NCI-H1930 (cell line): ENCODE measurements at places on chromosomes 16 and 17.
A peak's percentile ranks its signal among the peaks of the same experiment; 100 is the strongest.

DNA sequence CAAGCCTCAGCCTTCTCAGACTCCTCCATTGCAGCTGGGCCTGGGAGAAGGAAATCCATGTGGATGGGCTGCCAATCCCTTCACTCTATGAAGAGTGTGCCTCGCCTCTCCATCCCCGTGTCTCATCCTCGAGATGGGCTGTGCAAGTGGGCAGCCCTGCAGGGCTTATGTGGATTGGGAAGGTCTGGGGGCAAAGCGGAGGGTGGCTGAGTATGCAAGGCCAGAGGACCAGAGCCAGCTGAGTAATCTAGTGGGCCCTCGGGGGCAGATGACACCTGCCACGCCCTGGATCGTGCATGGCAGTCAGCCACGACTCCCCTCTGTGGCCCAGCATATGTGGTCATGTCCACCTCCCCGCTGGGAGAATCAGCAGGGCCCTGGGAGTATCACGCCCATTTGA is 78.9 kb downstream of the IRX5 start:
- DNase-seq, result no peak

DNA sequence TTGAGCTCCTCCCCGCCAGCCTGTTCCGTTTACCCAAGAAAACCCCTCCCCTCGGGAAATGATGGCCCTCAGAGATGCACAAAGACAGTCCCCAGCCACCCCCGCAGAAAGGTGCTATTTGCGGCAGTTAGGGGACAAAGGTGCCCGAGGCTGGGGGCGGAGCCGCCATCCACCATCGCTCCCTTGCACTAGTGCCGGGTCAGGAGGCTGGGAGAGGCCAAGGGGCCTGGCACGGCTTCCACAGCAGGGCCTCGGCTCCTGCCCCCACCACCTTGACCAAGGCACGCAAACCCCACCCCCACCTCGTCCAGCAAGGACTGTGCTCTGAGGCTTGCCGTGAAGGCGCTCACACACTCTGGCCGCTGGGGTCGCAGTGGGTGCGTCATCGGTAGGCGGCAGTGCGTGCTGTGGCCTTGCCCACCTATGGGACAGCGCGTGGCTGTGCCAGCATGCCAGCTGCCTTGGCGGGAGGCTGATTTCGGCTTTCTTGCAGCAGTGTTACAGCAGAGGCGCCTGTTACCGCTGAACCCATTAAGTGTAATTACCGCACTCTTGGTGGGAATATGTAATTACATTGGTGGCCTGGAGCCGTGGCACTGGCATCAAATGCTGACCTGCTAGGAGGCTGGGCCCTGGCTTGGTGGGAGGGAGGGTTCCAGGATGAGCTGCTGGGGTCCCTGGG is 31.8 kb downstream of the TPSG1 start:
- DNase-seq, result peak; percentile 84

GRCh38 chr17:34242587-34243363 is 12.3 kb upstream of the CCL2 start:
- DNase-seq, result no peak

DNA sequence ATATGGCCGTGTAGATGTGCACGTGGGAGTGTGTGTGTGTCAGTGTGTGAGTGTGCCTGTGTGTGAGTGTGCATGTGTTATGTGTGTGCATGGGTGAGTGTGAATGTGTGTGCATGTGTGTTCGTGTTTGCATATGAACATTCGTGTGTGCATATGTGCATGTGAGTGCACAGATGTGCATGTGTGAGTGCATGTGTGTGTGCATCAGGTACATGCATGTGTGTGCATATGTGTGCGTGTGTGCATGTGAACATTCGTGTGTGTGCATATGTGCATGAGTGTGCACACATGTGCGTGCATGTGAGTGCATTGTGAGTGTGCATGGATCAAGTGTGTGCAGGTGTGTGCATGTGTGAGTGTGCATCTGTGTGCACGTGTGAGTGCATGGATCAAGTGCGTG is 2.5 kb upstream of the TPSAB1 start:
- no peak for DNase-seq

- DNase-seq, result no peak
Measured at GRCh38 chr16:12021578-12022253, 45.2 kb downstream of the SNX29 start.

GRCh38 chr16:86075488-86075785 is 176.5 kb downstream of the IRF8 start:
- DNase-seq, result no peak

DNA sequence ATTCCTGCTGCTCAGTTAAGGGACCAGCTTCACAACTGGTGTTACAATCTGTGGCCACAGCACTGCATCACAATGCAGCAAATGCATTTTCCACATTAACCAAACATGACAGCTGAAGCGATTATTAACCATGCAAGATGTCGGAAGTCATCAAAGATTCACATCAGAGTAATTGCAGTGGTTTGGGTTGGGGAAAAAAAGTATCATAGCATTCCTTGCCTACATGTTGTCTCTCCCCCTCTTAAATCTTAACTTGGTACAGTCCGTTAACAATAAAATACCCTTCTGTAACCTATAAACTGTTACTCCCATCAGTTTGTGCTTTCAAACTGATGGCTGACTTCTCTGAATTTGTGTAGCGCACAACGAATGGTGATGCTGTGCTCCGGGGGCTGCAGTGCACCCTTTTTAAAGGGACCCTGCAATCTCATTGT is 51.6 kb downstream of the NUP93 start:
- DNase-seq, result no peak

DNA sequence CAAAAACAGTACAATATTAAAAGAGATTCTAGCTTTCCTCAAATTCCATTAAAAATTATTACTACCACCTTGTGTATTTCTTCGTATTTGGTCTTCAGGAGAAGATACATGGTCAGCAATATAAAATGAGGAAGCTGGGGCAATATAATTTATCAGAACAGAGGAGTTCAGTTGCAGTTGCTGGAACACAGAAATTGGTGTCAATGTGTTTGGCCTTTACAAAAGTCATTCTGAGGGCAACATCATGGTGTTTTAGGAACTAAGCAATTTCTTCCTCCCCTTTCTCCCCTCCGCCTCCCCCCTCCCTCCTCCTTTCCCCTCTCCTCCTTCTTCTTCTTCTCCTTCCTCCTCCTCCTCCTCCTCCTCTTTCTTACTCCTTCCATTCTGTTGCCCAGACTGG is 102.1 kb downstream of the YPEL2 start:
- DNase-seq, result no peak

DNA sequence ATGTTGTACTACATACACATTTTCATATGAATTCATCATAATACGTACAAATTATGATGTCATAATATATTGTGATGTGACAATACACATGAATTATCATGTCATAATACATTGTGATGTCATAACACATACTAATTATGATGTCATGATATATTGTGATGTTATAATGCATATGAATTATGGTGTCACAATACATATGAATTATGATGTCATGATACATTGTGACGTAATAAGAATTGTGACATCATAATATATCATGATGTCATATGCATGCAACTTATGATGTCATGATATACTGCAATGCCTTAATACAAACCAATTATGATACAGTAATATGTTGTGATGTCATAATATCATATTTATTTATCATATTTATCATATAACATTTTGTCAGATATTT is 2074.3 kb downstream of the TP53TG3F start:
- no peak for DNase-seq

DNA sequence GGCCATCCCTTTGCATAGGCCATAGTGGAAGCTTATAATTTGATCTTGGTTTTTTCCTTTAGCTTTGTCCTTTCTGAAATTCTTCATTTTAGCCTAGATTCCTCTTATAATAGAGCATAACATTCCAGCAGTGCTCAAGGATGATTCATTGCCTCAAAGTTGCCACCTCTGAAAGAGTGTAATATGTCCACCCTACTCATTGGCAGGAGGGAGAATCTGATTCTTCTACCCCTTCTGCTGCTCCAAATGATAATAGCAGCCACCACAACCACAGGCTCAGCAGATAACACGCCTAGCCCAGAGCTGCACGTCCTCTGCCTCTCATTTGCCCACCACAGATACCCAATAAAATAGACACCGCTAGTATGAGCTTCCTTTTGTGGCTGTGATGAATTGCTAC is 337.4 kb upstream of the HSBP1 start:
- no peak for DNase-seq

GRCh38 chr16:84040226-84040822 is 2.3 kb downstream of the SLC38A8 start:
- DNase-seq, result no peak

DNA sequence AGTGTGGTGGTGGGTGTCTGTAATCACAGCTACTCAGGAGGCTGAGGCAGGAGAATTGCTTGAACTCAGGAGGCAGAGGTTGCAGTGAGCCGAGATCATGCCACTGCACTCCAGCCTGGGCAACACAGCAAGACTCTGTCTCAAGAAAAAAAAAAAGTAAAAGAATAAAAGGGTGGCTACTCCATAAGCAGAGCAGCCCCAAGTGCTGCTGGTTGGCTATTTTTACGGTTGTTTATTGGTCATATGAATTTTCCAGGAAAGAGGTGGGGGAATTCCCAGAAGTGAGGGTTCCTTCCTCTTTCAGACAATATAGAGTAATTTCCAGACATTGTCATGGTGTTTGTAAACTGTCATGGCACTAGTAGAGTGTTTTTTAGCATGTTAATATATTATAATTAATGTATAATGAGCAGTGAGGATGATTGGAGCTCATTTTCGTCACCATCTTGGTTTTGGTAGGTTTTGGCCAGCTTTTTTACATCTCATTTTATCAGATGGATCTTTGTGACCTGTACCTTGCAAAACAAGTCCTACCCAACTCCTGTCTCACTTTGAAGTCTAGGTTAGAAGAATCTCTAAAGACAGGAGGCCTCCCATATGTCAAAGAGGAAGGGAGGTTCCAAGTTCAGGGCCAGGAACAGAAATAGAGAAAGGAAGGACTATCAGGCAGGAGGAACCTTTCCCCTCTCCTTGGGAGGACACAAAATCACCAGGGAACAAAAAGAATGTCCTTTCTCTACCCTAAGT is 39.1 kb downstream of the HOXB1 start:
- DNase-seq, result no peak

- no peak for DNase-seq
Measured at GRCh38 chr16:66774981-66775380, 23.6 kb upstream of the DYNC1LI2 start.

DNA sequence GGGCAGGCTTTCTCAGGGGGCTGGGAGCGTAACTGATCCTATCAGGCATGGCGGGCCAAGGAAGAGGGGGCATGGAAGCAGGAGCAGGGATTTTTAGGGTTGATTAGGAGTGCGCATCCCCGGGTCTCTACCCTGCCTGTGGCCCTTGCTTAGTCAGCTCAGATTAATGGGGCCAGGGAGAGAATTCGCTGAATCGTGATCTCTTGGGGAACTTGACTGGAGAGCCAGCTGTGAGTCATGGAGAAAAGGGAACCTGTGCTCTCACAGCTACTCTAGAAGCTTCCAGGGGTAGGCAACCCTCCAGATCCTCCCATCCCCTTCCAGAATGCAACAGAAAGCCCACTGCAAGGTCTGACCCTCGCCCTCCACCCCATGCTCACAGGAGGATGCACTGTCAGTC is 3.6 kb downstream of the FOXN1 start:
- no peak for DNase-seq

DNA sequence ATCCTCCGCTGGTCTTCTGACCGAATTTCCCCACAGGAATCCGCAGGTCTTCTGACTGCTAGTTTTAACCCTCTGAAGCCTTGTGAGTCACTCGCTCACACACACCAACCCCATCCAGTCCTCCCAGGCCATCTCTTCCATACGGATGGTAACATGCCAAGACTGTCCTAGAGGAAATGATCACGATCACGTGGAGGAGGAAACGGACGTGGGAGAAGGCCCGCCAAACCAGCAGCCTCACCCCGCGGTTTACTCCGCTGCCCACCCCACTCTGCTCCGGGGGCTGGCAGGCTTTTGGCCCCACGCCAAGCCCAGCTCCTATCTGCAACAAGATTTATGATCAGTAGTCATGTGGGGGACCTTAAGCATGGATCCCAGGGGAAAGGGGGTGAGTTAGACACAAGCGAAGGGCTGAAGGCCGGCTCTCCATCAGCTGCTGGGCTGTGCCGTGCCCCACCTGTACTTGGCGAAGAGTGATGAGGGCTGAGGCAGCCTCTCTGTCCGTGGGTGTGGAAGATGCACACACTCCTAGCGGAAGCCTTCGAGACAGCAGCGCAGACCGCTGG is 1.5 kb upstream of the FAAP100 start:
- no peak for DNase-seq

DNA sequence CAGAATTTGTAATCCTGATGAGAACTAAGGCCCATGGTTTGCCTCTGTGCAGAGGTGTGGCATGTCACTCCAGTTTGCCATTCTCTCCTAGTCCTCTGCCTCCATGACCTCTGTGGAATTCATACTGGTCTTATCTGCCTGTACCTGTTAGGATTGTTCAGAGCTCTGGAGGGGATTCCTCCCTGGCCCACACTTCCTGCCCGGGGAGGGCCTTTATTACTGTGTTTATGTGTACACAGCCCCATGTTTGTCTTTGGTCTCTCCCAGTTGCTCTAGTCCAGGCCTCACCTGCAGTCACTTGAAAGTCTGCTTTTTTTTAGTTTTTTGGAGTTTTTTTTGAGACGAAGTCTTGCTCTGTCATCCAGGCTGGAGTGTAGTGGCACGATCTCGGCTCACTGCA is 36.4 kb downstream of the RHBDL3 start:
- no peak for DNase-seq

GRCh38 chr16:73051961-73052360 is 4.0 kb upstream of the ZFHX3 start:
- DNase-seq, result no peak

DNA sequence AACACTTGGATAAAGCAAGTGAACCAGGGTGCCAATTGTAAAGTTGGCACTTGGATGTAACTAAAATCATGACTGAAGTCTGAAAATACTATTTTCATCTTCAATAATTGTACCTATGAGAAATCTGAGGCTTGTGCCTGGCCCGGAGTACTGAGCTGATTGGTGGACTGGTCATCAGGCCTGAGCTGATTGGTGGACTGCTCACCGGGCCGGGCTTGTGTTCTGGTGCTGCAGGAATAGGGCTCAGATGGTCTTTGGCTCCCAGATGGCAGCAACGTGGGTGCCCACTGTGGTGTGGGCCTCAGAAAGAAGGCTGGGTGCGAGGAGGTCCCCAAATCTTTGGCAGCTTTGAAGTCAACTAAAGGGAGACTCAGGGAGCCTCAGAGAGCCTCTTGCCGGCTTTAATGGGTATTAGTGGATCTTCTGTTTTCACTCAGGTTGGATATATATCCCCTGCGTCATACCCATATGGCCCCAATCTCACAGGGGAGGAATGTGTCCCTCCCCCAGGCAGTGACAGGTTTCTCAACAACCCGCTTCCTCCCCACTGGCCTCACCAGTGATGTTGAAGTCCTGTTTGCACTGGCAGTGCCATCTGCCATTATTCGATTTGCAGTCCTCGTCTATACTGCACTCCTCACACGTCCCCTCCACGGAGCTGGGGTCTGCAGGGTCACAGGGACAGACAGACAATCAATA is 4.7 kb downstream of the UMOD start:
- no peak for DNase-seq
